Hematopoietic multipotent progenitor cell (in vitro differentiated cells): ENCODE measurements at places on chromosomes 16 and 17. TPM values are rescaled to one million over a fixed set of nuclear protein-coding genes. Genes with fewer than 3 reads are reported as not detected.

The KRT33B gene
- not detected for total RNA-seq

The USP6 gene
- 2.2 TPM for total RNA-seq

The BCKDK gene
- 52.5 TPM for total RNA-seq

The TEKT5 gene
- under 0.01 TPM for total RNA-seq

The DOC2B gene
- 1.1 TPM for total RNA-seq

The KRTAP9-2 gene
- total RNA-seq = not detected

The OTOA gene
- under 0.01 TPM for total RNA-seq

The EPOP gene
- total RNA-seq = 0.27 TPM

The CCL5 gene
- total RNA-seq = 1.3 TPM

The KIF2B gene
- total RNA-seq = under 0.01 TPM

The ZFPM1 gene
- total RNA-seq = 15.1 TPM

The ITPRIPL2 gene
- total RNA-seq = 17.2 TPM

The APOBR gene
- total RNA-seq = 2.7 TPM

The PERCC1 gene
- 5.1 TPM for total RNA-seq

The EFNB3 gene
- under 0.01 TPM for total RNA-seq

The UMOD gene
- total RNA-seq = not detected
